ENCODE measurements at places on chromosomes 5 and 9. TPM values are rescaled to one million over a fixed set of nuclear protein-coding genes. Genes with fewer than 3 reads are reported as not detected.

GRCh38 chr9:96245399-96245798, 56.6 kb downstream of the HSD17B3 start:
- no peak for DNase-seq

- no peak for DNase-seq
These were observed 52.5 kb upstream of the ORM1 start for GRCh38 chr9:114270120-114270975.

DNA sequence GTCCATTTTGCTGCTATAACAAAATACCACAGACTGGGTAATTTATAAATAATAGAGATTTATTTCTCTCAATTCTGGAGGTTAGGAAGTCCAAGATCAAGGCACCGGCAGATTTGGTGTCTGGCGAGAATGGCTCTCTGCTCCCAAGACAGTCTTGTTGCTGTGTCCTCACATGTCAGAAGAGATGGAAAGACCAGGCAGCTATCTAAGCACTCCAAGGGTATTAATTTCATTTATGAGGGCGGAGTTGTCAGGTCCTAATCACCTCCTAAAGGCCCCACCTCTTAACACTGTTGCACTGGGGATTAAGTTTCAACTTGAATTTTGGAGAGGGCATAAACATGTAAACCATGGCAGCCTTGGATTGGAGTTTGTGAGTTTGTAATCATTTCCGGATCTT, 30.3 kb downstream of the ADCY2 start:
- no peak for DNase-seq

- DNase-seq: no peak
These were observed 9.3 kb downstream of the SLC25A48 start for GRCh38 chr5:135843571-135844337.

OR1L6 gene
- not detected for polyA plus RNA-seq

NIPSNAP3A gene
- polyA plus RNA-seq: 53.1 TPM
